Stimulated activated naive CD8-positive, alpha-beta T cell treated with anti-CD3 and anti-CD28 coated beads, Interleukin-15, amount 100 ng/mL, for 72 hours (primary cell): ENCODE measurements at places on chromosomes 16 and 17.

DNA sequence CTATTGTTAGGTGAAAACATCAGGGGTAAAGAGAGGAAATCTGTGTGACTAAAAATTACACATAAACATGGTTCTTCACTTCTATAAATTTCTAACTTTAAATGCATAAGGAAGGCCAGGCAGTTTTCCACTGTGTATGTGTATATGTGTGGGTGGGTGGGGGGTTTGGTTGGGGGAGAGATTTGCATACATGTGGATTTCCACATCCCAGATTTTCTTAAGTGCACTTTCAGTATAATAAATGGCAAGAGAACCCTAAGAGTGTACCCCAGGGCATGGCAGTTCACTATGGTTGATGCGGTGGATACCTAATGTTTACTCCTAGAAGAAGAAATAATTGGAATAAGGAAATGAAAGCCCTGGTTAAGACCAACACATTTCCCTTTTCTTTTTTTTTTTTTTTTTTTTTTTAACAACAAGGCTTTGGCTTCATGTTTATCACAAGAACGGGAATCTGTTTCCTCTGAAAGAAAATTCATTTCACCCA, 451.8 kb upstream of the CCL2 start:
- no peak for DNase-seq

DNA sequence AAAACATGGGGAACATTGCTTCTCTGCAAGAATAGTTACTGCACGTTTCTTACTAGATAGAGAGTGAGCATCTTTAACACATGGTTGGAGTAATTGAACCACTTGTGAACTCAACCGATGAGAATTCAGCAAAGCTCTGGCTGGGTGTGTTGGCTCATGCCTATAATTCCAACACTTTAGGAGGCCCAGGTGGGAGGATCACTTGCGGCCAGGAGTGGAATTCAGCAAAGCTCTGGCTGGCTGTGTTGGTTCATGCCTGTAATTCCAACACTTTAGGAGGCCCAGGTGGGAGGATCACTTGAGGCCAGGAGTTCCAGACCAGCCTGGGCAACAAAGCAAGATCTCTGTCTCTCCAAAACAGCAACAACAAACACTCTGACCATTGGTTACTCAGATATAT, 865.9 kb downstream of the KCNJ2 start:
- DNase-seq: no peak

- no peak for DNase-seq
Measured at GRCh38 chr16:17130733-17131132, 340.0 kb downstream of the XYLT1 start.

GRCh38 chr16:85761861-85762260, 11.0 kb upstream of the C16orf74 start:
- no peak for DNase-seq

GRCh38 chr17:56149266-56150036, 3.8 kb upstream of the ANKFN1 start:
- no peak for DNase-seq

DNA sequence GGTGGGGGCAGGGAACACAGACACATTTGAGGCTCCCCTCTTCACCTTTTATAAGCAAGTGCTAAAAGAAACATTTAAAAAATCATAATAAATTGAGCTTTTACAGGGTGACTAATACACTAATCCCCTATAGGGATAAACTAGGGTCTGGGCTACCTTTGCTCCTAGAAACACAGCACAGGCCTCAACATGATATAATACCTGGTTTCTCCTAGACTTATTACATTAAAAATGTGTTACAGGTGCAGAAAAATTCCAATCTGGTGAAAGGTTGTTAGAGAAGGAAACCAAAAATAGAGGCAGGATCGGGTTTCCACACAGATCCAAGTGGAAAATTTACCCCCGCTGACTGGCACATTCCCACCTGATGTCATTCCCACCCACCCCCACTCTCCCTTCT, 124.7 kb upstream of the NOG start:
- no peak for DNase-seq
